ENCODE measurements at places on chromosomes 1 and 21.

DNA sequence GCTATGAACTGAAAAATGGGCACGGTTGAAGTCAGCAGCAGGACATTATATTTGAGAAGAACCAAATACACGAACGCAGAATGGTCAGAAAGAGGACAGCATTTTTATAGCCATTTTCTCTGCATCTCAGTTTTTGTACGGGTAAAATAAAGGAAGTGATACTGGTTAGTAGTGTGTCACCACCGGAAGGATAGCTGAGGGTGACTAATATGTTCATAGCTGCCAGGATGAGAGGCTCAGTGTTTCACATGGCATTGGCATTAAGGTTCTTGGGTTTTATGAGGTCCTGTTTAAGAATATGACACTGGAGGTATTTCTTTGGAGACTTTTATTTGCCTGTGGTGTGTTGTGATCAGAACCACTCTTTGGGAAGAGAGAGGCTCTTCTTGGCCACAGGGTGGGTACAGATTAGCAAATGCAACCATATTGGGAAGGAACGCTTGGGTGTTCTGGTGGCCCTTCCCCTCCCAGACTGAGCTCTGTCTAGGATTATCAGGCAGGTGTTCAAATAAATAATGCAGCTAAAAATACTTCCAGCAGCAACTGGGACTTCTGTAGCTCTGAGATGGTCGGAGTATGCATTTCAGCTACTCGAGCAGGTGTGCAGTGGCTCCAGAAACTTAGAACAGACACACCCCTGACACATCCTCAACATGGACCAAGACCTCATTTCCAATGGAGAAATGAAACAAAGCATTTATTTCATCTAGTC is 158.2 kb downstream of the PBX1 start:
- no peak for DNase-seq

GRCh38 chr1:233627376-233627775 is 13.5 kb downstream of the KCNK1 start:
- DNase-seq: peak; percentile 35

DNA sequence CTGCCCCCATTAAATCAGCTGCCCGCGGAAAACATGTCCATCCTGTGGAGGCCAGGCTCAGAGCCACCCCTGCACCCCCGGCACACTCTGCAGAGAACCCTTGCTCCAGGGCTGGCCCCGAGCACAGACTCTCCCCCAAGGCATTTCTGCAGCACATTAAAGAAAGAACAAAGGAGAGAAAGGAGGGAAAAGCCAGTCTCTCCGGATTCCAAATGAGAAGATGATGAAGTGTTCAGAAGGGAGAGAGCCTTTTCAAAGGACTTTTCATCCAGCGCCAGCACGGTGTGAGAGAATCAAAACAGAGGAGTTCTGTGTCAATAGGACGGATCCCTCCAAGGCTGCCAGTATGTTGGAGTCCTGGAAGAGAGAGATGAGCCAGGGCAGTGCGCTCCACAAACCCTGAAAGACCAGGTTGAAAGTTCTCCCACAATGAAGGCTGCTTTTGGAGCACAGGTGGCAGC is 498.3 kb downstream of the NPHP4 start:
- DNase-seq: no peak

DNA sequence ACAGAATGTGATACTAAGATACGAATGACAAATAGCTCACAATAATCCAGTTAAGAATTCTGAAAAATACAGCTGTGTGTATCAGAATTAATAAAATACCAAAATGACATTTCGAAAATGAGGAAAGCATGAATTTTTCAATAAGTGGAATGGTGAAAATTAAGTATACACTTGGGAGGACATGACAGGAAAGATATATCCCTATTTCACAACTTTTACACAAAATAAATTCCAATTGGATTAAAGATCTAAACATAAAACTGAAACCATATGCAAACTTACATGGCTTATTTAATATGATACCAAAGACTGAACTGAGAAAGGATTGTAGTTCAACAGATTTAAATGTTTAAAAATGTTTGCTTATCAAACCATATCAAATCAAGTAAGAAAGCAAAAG is 510.4 kb upstream of the ADAMTS5 start:
- DNase-seq: no peak

DNA sequence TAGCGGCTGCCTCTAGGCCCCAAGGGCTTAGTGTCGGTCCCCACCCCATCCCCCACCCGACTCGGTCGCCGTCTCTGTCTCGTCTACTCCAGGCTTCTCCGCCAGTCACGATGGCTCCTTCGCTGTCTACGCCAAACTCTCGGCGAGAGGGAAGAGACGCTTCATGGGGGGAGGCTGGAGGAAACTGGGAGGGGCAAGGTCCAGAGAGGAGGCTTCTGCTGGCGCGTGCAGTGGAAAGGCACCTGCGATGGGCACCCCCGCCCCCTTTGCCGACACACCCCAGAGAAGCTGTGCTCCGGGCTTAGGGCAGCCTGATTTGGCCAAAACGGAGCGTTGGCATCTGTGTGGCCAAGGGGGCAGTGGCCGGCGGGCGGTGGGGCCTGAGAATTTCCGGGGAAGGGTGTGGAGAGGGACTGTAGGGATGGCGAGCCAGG is 1.2 kb upstream of the CSMD2 start:
- DNase-seq: no peak

- DNase-seq: no peak
Measured at GRCh38 chr1:201500670-201501120, 6.2 kb downstream of the CSRP1 start.

DNA sequence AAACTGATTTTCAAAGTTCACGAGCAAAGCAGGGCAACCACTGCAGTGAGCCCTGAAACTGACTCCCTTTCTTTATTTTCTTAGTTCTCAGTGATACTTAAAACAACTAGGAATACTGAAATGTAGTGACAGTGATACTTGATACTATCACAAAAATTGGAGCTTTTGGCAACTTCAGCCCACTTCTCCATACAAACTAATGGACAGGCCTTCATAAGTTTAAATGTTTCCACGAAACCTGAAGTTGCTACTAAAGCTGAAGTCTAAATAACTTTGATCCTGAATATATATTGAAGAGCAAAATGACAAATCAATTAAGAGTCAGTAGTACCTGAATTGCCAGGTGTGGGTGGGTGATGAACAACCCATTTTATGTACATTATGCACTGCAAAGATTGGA is 10.0 kb downstream of the NR5A2 start:
- DNase-seq: no peak

GRCh38 chr1:51284487-51284954 is 45.8 kb downstream of the TTC39A start:
- no peak for DNase-seq

DNA sequence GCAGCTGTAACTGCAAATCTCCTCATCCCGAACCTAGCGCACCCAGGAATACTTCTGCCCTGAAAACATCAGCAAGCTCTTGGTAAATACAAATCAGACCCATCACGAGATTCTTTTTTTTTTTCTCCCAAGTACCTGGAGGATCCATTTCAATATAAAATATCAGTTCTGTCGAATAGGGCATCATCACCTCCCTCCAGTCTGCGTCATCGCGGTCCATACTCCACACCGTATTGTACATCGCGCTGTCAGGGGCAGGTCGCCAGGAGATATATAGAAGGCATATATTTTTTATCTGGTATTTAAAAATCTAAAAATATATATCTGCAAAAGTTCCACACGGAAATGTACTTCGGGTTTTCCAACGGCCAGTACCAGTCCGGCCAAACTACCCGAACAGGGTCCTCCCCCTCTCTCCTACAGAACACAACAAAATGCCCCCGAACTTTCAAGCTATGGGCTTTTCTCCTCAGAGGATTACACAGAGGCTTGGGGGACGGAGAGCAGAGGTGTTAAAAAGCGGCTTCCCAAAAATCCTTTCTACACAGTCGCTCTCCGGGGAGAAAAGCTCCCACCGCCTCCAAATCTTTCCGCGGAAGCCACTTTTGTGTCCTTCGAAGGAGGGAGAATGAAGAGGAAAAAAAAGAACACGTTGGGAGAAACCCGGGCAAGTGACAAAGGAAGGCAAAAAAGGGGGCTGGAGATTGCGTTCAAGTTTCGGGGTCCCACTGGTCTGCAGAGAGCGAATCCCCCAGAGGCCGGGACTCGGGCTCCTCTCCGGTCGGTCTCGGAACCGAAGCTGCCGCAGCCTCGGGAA is 509 bp downstream of the PIK3R3 start:
- peak; percentile 7 for DNase-seq

GRCh38 chr1:48540587-48540986 is 68.6 kb upstream of the SPATA6 start:
- no peak for DNase-seq

DNA sequence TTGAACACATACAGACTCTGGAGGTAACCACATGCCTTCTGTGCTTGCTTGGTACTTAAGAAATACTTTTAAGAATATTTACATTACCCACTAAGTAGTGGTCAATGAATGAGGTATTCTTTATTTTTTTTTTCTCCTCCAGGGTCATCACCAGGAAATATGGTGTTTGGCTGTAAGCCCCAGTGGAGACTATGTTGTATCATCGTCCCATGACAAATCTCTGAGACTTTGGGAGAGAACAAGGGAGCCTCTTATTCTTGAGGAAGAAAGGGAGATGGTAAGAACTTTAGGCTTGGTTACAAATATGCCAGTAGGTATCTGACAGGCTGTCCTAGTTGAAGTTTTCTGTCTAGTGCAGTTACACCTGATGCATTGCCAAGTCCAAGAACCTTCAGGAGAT is 22.8 kb downstream of the WDR3 start:
- DNase-seq: no peak

DNA sequence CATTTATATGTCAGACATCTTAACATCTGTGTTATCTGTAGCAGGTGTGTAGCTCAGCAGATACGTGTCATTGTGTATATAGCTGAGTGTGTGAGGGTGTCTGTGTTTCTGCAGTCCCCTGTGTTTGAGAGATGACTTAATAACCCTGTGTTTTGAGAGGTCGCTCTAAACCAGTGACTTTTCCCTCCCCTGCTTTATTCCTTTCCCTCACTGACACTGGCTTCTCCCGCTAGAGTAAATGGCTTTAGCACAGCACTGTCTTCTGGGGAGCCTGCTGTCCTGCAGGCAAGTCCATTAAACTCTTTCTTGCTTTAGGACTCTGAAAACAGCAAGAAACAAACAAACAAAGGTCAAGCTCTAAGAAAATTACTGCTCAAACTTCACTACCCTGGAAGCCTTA is 53.0 kb downstream of the VANGL1 start:
- DNase-seq: no peak

GRCh38 chr1:94048413-94049164 is 72.4 kb downstream of the ABCA4 start:
- no peak for DNase-seq

DNA sequence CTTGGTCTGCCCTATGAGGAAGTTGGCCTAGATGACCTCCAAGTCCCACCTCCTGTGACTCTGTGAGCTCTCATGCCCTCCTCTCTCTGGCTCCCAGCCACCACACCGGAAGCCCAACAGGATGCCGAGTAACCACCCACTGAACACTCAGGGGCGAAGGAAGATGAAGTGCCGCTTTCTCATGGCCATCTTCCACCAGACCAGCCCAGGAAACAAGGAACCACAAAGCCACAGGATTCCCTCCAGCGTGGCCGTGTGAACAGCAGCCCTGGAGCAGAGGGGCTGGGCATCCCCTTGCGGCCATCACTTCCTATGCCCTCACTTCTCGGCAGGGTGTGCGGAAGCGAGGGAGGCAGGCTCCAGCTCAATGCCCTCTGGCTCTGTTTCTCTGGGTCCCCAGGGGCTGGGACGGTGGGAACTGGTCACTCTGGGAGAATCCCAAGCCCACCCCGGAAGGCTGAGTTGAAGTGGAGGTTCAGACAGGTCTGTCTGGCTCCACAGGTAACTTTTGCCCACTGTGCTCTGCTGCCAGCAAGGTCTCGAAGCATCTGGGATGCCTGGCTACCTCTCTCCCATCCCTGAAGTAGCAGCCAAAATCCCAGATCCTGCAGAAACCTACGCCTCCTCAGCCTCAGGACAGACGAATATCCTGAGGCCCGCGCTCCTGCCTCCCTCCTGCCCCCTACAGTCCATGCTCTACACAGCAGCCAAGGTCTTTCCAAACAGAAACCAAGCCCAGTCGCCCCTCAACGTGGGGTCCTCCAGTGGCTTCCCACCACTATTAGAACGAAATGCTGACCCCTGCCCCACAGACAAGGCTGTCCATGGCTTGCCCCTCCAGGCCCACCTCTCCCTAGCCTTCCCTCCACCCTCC is 44.2 kb upstream of the ECE1 start:
- DNase-seq: peak; percentile 51

GRCh38 chr1:77834771-77835334 is 53.6 kb upstream of the NEXN start:
- DNase-seq: no peak

GRCh38 chr1:45304311-45305081 is 22.2 kb upstream of the HPDL start:
- no peak for DNase-seq

DNA sequence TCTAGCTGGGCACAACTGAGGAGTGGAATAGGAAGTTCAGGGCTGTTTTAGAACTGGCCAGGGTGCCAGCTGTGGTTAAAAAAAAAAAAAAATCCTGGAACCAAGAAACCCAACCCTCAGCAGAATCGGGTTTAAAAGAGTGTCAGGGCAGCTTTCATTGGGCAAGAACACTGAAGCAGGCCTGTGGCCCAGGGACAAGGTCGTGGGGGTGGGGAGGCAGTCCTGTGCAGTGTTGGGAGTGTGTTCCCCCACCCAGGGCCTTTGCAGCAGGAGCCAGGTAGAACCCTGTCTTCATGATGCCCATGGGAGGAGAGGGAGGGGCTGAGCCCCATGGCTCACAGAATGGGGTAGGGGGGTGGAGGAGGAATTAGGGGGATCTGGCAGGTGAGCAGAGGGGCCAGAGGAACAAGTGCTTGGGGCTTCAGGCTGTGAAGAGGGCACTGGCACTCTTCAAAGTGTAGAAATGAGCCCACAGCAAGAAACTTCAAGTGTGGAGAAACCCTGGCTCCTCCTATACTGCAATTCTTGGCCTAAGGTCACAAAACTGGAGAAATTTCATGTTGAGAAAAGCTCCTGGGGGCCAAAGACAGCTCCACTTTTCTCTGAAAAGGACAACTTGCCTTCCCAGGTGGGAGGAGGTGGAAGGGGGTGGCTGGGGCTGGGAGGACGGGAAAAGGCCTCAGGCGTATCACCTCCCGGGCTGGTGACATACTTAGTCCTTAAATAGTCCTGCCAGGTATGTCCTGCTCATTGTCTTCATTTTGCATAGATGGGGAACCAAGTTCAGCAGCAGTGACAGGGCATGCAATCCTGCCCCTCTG is 39.3 kb downstream of the KIAA1614 start:
- DNase-seq: no peak

GRCh38 chr1:39590546-39590945 is 14.0 kb upstream of the PABPC4 start:
- no peak for DNase-seq

DNA sequence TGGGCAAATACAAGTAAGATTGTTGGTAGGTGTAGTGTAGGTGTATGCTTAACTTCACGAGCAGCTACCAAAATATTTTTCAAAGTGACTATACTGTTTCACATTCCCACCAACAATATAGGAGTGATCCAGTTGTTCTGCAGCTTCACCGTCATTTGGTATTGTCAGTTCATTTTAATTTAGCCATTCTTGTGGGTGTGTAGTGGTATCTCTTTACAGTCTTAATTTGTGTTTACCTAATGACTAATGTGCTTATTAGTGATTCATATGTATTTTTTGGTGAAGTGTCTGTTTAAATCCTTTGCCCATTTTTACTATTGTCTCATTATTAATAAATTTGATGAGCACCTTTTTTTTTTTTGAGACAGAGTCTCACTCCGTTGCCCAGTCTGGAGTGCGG is 35.4 kb downstream of the RCSD1 start:
- DNase-seq: no peak

All from stimulated activated CD4-positive, alpha-beta T cell treated with anti-CD3 and anti-CD28 coated beads, Interleukin-15, amount 100 ng/mL, for 48 hours (primary cell).